ENCODE measurements at places on chromosomes 2 and 18. TPM values are rescaled to one million over a fixed set of nuclear protein-coding genes. Genes with fewer than 3 reads are reported as not detected.

IL1A gene
- 0.12 TPM for total RNA-seq

ANKRD30B gene
- total RNA-seq = 0.55 TPM

SETBP1 gene
- 2.2 TPM for total RNA-seq

DNER gene
- total RNA-seq = 0.55 TPM

SLC5A7 gene
- not detected for total RNA-seq

VWA3B gene
- not detected for total RNA-seq

STARD6 gene
- total RNA-seq = not detected

All from uterine smooth muscle cell (primary cell).